Cerebellar nuclear complex (tissue), 1 donor: ENCODE measurements at places on chromosomes 2 and 18.

DNA sequence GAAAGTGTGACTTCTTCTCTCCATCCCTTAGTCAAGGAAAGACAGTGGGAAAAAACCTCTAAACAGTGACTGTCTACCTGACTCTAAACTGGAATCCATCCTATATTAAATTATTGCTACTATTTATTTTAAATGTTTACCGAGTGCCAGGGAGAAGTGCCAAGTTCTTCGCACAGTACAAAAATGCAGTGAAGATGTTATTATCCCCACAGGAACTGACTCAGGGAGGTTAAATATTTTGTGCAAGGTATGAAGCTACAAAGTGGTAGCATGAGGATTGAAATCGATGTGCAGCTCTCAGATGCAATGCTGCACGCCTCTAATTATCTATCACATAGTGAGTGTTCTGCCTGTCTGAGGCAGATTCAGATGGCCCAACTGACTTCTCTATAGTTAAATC, 91.1 kb downstream of the MEP1B start:
- DNase-seq = no peak

- DNase-seq = no peak
Observed at GRCh38 chr2:207288628-207289027, 122.9 kb upstream of the KLF7 start.

- DNase-seq = no peak
Observed at GRCh38 chr2:181602017-181602416, 54.9 kb downstream of the CERKL start.

DNA sequence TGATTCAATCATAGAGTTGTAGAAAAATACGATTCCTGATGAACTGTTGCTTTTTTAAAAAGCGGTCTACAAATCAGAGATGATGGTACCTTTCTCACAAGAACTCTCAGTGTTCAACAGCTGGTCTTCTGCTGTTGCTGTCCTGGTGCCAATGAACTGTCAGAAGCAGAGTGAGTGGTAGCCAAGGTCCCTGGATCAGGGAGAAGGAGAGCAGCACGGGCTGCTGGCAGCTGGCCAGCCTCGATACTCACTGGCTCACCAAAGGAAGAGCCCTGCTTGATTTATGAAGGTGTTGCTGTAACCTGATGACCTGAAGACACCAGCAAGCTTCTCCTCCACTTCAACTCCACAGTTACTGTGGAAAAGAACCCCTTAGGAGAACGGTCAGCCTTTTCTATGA, 300.8 kb upstream of the SOX11 start:
- no peak for DNase-seq

DNA sequence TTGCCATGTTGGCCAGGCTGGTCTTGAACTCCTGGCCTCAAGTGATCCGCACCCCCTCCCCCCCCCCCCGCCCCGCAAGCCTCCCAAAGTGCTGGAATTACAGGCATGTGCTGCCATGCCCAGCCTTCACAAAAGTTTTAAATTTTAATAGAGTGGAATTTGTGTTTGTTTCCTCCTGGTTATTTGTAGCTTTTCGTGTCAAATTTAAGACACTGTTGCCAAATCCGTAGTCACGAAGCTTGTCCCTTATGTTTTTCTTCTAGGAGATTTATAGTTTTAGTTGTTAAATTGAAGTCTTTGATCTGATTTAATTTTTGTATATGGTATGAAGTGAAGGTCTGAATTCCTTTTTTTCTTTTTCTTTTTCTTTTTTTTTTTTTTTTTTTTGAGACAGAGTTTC, 14.7 kb downstream of the ZNF236 start:
- DNase-seq = no peak

GRCh38 chr2:164746713-164747112, 94.9 kb downstream of the COBLL1 start:
- DNase-seq = no peak

DNA sequence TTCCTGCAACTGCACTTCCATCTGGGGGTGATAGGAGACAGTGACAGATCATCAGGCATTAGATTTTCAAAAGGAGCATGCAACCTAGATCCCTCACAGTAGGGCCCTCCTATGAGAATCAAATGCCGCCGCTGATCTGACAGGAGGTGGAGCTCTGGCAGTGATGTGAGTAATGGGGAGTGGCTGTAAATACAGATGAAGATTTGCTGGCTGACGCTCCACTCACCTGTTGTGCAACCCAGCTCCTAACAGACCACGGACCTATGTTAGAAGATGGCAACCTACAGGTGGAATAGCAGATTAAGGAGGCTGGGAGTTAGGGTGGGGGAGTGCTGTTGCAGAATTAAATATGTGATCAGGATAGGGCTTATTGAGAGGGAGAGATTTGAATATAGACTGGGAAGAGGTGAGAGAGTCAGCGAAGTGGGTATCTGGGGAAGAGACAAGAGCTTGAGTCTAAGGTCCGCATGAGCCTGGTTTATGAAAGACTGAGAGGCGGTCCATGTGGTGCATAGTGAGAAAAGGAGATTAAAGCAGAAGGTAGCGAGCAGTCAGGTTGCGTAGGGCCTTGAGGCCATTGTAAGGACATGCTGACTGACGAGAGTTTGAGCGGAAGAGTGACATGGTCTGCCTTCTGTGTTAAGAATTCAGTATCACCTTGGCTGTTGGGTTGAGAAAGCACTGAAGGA, 31.3 kb upstream of the TOGARAM2 start:
- no peak for DNase-seq

GRCh38 chr2:182375862-182376261, 51.0 kb downstream of the PDE1A start:
- no peak for DNase-seq

DNA sequence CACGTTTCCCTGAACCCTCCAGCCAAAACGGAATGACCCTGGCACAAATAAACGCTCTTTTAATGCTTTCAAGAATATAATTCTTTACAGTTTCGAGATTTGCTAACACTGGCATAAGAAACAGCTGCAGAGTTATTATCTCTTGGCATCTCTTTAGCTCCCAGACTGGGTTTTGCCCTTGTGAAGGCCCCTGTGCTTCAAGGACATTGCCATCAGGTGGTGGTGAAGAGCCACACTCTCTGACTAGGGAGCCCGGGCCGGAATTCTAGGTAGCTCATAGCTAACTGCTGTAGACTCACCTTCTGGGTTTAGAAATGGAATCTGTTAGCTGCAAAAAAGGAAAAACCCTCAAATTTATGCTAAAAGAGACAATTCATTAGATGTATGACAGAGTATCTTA, 13.3 kb upstream of the GALNT14 start:
- DNase-seq = no peak

DNA sequence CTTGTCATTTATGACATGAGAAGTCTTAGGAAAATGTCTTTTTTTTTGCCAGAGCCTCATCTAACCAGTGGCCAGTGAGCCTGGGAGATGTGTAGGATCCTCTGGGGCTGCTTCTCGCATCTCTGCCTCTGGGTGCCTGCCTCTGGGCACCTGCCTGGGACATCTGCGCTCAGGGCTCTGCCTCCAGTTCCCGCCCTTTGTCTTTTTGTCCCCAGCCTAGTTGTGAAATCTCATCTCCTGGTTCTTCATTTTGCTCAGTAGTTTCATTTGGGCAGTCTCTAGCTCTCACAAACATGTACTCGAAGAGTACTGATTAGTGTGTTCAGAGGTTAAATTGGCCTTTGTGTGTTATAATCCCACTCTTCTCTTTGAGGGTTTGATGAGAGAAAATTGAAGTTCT, 92.0 kb downstream of the LTBP1 start:
- DNase-seq = no peak

DNA sequence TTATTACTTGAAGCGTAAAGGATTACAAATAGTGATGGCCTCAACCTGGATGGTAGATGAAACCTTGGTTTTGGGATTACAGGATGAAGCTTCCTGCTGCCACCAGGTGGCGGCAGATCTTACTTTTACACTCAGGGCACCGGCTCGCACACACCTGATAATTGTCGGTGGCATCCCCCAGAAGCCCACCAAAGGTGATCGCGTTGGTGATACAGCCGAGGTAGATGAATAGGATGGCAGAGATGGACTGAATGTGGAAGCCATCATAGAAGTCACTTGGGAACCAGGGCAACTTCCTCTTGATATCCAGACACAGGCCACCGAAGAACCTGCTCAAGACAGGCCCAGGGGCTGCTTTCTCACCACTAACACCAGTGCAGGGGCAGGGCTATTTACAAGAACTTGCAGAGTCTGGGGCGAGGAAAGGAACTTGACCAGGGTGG, 51.8 kb downstream of the MTHFD2 start:
- DNase-seq = no peak

DNA sequence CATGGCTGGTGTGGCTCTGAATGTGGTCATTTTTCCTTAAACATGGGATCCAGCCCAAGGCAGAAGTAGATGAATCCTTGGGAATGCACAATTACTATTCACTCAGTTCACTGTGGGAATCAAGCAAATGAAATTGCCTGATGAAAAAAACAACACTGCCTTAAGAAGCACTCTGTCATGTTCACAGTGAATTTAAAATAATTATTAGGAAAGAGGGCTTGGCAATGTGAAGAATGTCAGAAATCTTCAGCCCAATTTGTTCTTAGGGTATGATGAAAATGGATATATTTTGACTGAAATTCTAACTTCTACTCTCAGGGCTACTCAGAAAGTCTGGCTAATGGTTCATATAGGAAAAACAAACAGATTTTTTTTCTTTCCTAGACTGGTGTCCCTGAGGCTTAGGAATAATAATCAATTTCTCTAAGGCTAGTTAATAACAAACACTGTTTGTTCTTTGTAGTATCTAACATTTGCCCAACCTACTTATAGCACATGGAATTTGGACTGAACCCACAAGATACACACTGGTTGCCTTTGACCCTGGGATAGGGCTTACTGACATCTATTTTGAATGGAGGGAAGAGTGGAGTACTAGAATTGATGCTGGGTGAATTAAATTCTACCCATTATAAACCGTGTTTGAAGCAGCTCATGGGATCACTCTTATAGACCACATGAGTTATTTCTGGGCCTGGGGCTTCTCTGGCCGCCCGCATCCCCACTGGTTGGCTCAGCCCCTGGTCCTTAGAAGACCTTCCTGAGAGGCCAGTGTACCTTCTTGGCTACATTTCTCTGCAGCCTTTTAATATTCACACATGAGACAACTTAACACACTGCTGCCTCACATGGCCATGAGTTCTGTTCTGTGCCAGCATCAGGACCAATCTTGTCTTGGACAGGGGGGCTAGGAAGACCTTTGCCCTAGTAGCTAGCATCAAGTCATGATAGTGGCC, 8.3 kb upstream of the MRPL33 start:
- DNase-seq = no peak

DNA sequence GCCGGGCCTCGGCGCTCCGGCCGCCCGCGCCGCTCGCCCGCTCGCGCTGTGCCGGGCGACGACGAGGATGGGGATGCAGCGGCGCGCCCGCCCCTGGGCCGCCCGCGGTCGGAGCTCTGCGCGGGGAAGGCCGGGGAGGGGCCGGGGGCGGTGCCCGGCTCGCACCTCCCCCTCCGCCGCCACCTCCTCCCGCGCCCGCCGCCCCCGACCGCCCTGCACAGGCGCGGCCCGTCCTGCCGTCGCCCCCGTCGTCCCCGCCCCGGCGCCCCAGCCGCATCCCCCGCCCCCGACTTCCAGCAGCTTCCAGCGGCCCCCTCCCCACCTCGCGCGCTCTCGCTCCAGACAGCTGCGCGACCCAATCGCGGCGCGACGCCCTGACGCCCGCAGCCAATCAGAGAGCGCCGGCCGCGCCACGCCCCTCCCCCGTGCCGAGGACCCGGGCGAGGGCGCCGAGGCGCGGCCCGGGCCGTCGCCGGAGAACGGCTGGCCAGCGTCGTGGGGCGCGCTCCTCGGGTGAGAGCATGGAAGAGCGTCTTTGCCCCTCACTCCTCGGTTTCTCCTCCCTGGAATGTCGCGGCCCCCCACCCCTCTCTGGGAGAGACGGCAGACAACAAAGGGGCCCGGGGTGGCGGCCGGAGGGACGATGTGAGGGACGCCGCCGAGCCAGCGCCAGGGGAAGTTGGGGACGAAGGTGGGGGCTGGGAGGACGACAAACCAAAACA, at the start of gene MBOAT2:
MBOAT2 (minus strand) TSS at position 69 of the 722 bp plus-strand sequence. CDS start 70 bp downstream, outside the sequence.
- DNase-seq = no peak

GRCh38 chr2:226798422-226799210, 1.0 kb downstream of the IRS1 start:
- DNase-seq = no peak

DNA sequence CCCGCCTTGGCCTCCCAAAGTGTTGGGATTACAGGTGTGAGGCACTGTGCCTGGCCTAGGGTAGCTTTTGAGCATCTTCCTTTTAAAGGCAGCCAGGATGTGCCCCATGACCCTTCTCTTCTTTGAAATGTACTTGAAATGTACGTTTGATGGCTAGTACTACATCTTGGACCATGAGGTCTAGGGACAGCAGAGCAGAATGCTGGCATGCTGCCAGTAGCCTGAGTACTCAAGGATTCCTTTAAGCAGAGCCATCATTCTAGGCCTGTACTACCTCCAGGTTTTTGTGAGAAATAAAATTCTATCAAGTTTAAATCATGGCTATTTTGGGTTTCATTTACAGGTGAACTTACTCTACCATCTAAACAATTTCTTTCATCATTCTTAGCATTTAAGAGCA, 2.9 kb upstream of the EML6 start:
- DNase-seq = no peak
